CD4-positive, alpha-beta T cell treated with Interleukin-4 for 1 hour (primary cell): ENCODE measurements at places on chromosomes 11 and 22.

DNA sequence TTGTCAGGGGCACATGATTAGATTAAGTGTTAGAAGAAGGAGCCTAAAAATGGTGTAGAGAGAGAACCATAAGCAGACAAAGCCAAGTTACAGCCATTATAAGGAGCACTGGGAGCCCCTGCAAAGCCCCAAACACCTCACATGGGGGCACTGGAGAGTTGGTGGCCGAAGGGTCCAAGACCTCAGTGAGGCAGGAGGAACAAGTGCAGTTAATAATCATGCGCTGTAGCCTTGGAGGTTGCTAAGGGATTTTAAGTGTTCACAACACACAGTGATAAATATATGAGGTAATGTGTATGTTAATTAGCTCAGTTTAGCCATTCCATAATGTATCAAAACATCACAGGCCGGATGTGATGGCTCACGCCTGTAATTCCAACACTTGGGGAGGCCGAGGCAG is 54.4 kb upstream of the JAM3 start:
- DNase-seq: no peak

- DNase-seq: no peak
These were observed 139.6 kb downstream of the DBX1 start for GRCh38 chr11:20020716-20021115.

- DNase-seq: no peak
These were observed 38.2 kb downstream of the OR2AG2 start for GRCh38 chr11:6733326-6734275.

- DNase-seq: no peak
These were observed 21.7 kb downstream of the CHST1 start for GRCh38 chr11:45643598-45644260.

GRCh38 chr11:62269654-62270278 is at the start of gene SCGB2A2:
TSS of gene SCGB2A2 (plus strand) at chr11:62270158. CDS start at chr11:62270217, 59 bp downstream.
- DNase-seq: no peak

GRCh38 chr11:33857933-33858371 is 33.9 kb downstream of the LMO2 start:
- peak; percentile 61 for DNase-seq

GRCh38 chr11:111299101-111300026 is 1.0 kb downstream of the POU2AF3 start:
- no peak for DNase-seq

GRCh38 chr11:33945481-33946268 is 53.8 kb upstream of the LMO2 start:
- DNase-seq: no peak

DNA sequence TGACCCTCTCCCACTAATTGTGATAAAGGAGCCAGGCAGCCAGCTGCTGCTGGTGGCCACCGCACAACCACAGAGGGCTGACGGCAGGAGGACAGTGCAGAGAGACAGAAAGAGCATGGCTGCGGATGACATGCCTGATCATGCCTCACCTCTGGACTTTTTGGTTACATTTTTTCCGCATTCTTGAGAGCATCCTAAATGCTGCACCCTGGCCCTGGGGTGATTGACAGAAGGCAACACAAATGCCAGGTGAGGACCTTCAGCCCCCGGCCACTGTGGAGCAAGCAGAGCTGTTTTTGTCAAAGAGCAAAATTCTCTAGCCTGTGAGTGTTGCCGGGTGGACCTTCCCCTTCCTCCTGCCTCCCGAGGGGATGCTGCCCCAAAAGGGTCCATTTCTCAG is 78.5 kb downstream of the RPS6KA4 start:
- DNase-seq: no peak

- DNase-seq: no peak
These were observed 72.3 kb downstream of the TRIM44 start for GRCh38 chr11:35734669-35735410.

GRCh38 chr11:130171534-130171933 is 12.0 kb downstream of the ST14 start:
- DNase-seq: no peak

DNA sequence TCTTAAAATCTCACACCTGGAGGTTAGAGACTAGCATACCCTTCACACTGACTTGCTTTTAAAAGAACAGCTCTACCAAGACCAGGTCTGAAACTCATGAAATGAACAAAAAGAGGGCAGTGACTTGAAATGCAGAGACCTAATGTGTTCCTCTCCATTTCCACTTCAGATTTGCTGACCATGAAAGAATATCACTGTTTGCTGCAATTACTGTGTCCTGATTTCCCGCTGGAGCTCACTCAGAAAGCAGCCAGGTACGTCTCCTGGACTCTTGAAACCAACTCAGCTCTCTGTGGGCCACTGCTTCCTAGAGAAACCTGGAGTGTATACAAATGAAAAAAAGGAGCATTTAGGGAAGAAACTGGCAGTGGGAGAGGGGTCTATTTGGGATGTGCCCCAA is 39.2 kb downstream of the ARFGAP2 start:
- DNase-seq: no peak

DNA sequence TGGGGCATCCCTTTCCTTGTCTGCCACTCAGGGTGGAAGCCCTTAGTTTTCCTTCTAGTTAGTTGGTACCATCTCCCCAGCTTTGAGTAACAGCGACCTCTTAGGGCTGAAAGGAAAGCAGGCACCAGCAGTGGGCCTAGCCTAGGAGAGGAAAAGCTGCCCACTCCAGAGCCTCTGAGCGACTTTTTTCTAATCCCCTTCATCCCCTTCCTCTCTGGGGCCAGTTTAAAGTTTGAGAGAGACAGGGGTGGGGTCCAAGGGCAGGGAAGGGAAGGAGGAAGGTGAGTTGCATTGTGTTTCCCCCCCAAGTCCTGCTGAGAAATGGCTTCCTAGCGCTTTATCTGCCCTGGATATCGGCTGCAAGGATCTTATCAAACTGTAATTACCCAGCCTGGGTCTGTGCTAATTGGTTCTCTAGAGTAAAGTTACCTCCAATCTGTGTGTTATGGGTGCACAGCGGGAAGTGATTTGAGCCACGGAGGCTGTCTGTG is 573.9 kb upstream of the CADM1 start:
- DNase-seq: no peak

GRCh38 chr22:29521526-29521925 is 32.0 kb downstream of the THOC5 start:
- DNase-seq: no peak

DNA sequence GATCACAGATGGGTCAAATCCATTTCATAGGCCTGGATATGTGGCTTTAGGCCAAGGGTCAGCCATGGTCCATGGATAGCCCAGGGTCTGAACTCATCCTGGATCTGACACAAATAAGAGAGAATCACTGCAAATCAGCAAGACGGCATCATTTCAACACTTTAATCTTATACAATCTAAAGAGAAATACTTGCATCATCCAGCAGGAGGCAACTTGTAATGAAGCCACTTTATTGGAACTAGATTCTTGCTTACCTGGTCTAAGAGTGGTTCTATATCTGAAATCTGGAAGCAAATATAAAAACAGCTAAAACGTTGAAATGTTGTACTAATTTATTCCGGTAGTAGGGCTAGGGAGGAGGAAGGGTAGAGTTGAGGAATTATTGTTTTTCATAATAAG is 870.1 kb downstream of the JRKL start:
- DNase-seq: no peak

DNA sequence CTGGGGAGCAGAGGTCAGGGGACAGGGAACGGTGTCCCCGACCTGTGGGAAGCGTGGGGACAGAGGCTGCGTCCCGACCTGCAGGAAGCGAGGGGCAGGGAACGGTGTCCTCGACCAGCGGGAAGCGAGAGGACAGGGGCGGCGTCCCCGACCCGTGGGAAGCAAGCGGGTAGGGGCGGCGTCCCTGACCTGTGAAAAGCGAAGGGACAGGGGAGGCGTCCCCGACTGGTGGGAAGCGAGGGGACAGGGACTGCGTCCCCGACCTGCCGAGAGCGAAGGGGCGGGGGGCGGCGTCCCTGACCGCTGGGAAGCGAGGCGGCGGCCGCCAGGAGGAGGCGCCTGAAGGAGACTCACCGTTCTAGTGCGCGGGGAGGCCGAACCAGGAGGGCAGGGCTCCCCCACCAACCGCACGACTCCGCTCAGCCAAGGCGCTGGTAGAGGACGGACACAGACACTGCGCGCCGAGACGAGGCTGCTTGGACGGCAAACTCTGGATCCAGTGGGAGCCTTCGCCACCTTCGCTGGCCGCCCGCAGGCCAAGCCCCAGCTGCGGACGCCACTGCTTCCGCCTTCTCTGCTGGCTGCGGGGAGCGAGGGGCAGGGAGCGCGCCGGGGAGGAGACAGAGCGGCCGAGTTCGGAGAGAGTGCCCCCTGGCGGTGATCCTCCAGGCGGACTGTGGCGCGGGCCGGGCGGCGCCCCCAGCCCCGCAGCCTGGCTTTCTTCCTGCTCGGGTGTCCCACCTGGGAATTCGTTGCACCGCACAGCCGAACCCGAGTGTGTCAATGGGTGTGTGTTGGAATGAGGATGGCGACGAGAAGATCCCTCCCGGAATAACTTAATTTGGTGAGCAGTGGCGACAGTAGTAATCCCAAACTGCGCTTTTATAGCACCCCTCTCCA is at the start of gene TRAF6:
Gene TRAF6 (minus strand): TSS at position 579 of the 900 bp plus-strand sequence. CDS start 8,757 bp downstream, outside the sequence.
- DNase-seq: peak; percentile 85

- DNase-seq: no peak
These were observed 112.3 kb upstream of the LMO1 start for GRCh38 chr11:8375932-8376331.

- DNase-seq: no peak
These were observed 15.7 kb downstream of the TSPAN32 start for GRCh38 chr11:2317354-2318050.

- no peak for DNase-seq
These were observed 19.1 kb downstream of the CCDC83 start for GRCh38 chr11:85874265-85874664.

- peak; percentile 80 for DNase-seq
These were observed 12.1 kb downstream of the LRFN4 start for GRCh38 chr11:66868726-66869566.

- no peak for DNase-seq
These were observed 1.6 kb downstream of the IFITM10 start for GRCh38 chr11:1748636-1749394.

DNA sequence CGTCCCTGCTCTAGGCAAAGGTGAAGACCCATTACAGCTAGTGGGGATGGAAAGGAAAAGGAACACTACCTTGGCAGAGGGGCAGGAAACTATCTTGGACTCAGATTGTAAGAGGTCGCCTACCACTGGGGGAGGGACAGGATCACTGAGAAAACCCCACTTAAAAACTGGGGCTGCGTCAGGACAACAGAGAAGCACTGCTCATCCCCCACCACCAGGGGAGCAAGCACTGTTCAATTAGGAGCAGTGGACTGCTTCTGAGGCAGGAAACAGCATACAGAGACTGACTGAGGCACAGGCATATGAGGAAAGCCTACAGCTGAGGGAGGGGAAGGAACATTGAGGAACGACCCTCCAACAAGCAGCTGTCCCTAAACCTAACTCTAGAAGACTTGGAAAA is 20.8 kb upstream of the DLAT start:
- peak; percentile 12 for DNase-seq

DNA sequence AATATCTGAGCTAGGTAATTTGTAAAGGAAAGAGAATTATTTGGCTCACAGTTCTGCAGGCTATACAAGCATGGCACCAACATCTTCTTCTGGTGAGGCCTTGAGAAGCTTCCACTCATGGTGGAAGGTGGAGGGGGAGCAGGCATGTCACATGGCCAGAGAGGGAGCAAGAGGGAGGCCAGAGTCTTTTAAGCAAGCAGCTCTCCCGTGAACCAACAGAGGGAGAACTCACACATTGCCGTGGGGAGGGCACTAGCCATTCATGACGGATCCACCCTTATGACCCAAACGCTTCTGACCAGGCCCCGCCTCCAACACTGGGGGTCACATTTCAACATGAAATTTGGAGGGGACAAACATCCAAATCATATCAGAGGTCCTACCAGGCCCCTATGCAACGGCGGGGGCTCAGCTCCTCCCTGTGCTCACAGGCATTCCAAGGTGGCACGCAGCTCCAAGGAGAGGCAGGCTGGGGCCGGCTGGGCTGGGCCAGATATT is 4.6 kb downstream of the C11orf96 start:
- DNase-seq: no peak

- DNase-seq: no peak
These were observed 41.1 kb downstream of the OSBPL5 start for GRCh38 chr11:3123761-3124733.

- DNase-seq: no peak
These were observed 135.5 kb downstream of the PARVA start for GRCh38 chr11:12512826-12513395.

DNA sequence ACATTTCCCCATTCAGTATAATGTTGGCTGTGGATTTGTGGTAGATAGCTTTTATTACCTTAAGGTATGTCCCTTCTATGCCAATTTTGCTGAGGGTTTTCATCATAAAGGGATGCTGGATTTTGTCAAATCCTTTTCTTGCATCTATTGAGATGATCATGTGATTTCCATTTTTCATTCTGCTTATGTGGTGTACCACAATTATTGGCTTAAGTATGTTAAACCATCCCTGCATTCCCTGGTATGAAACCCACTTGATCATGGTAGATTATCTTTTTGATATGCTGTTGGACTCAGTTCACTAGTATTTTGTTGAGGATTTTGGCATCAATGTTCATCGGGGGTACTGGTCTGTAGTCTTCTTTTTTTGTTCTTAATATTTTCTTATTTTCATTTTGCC is 44.7 kb upstream of the ARHGAP32 start:
- no peak for DNase-seq

DNA sequence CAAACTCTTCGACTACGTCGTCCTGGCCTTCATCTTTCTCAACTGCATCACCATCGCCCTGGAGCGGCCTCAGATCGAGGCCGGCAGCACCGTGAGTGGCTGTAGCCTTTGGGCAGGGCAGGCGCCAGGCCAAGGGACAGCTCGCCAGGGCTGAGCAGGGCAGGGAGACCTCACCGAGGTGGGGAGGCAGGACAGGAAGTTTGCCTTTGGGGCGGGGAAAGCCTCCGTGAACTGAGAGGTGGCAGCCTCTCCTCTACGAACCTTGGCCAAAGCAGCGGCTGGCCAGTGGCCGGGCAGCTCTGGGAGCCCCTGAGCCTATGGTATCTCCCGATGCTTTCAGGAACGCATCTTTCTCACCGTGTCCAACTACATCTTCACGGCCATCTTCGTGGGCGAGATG is 93.2 kb downstream of the CACNA1I start:
- DNase-seq: no peak

- no peak for DNase-seq
These were observed 112.5 kb downstream of the KCNQ1OT1 start for GRCh38 chr11:2587132-2587930.

GRCh38 chr11:7692426-7692825 is 13.9 kb downstream of the OVCH2 start:
- DNase-seq: no peak

DNA sequence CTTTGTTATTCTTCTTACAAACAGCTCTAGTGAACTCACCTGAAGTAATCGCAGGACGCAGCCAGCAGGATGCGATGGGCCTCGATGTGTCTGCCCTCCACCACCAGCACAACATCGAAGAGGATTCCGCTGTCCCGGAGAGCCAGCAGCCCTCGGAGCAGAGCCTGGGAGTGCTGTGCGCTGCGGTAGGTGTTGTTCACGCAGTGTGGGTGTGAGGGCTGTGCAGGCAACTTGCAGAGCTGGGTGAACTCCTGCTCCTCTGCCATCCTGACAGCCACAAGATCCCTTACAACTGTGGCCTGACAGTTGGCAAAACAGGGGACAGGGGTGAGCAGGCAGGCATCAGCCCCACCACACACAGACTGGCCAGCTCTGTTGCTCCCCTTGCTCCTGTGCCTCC is 6.6 kb downstream of the KLHL22 start:
- no peak for DNase-seq

GRCh38 chr11:120358729-120359128 is 22.5 kb downstream of the ARHGEF12 start:
- no peak for DNase-seq

GRCh38 chr11:16440136-16440535 is 83.8 kb upstream of the SOX6 start:
- no peak for DNase-seq
